ENCODE measurements at places on chromosomes 12 and 14.

DNA sequence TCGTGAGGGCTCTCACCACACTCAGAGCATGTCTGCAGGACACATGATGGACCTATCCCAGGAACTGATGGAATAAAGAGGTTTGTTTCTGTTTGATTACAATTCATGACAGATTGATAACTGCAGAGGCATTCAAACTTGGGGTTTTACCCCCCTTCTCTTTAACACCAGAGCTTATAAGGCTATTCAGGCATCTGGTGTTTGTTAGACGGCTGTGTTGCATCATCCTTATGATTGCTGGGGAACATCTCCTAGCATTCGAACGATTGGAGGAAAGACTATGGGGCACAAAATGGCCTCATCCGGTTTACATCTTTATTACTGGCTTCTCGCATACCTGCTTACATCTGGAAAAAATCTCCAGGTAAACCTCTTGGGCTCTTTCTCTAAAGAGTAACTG, 191.8 kb downstream of the MSRB3 start:
- no peak for DNase-seq

- DNase-seq, result no peak
Observed at GRCh38 chr14:73526036-73526984, 10.6 kb upstream of the ACOT1 start.

GRCh38 chr12:1630133-1630826, 1.2 kb downstream of the WNT5B start:
- DNase-seq, result peak; percentile 58

- DNase-seq, result no peak
Observed at GRCh38 chr14:52031781-52032180, 37.1 kb downstream of the NID2 start.

GRCh38 chr12:132715874-132716273, 5.2 kb downstream of the PGAM5 start:
- no peak for DNase-seq

DNA sequence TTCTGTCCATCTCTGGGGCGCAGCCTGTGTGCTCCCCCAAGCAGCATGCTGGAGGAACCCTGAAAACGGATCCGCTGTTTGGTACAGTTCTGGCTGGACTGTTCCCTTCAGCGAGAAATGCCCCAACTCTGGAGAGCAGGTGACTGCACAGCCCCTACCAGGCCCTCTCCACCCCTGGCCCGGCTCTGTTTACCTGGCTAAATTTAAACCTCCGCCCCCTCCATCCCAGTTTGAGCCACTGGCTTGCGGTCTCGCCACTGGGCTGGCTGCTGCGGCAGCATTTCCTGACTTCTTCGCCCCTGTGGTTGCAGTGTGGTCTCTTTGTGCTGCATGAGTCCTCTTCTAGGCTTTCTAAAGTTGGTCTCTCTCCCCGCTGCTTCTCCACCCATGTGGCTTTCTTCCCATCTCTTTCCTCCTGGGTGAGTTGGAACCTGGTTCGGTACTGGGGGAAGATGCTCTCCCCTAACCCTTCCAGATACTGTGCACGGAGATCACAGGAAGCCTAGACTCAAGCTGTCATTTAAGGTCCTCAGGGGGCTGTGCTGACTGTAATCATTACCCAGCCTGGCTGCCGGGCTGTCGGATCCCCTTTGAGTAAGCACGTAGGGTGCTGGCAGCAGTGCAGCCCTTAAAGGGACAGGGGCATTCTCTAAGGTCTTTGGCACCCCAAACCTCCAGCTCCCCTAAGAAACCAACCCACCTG, 60.6 kb downstream of the FBXL14 start:
- peak; percentile 46 for DNase-seq

DNA sequence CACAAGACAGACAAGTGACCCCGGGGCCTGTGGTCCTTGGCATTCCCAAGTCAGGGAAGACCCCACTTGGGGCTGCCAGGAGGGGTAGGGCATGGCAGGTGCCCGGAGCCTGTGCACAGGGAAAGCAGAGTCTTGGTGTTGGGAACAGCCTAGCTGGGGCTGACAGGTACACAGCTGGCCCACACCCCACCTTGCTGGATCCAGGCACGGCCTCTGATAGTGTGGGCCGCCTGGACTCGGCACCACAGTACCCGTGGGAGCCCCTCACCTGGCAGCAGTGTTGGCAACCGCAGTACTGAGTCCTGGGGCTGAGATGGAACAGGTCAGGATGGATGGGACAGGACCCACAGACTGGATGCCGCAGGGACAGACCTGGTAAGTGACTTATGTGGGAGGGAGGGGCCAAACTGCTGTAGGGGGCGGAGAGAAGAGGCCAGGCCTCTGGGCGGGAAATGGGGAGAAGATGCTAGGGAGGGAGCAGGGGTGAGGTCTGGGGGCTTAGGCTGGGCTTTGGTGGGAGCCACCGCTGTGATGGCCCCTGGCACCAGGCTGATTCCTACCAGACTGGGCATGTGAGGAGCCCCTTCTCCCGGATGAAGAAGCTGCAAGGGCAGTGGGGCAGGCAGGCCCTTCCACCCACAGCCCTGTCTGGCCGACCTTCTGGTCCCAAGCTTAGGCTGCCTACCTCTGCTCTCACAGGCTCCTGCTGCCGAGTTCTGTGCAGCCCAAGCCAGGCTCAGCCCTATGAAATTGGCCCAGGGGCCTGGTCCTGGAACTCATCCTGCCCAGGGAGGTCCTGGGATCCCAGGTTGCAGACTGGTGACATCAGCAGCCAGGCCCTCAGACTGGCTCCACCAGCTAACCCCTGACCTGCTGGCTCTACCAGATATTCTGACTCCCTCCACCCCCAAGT, at the start of gene TGM1:
Gene TGM1, minus strand, starts transcription at position 357 of the 913 bp plus-strand sequence. CDS start 825 bp downstream, outside the sequence.
- no peak for DNase-seq

DNA sequence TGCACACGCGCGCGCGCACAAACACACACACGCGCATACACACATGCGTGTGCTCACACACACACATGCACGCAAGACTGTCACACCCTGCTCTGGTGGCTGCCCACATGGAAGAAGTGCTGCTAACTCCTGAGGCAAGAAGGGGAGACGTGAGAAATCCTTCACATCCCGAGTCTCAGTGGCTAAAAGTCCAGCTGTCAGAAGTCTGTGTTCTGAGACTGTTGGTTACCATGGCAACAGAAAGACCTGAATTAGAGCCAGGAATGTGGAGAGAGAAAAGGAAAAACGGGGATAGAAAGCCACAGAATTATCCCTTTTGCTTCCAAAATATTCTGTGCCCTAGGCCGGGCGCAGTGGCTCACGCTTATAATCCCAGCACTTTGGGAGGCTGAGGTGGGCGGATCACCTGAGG, 71.2 kb downstream of the PPFIBP1 start:
- no peak for DNase-seq

- no peak for DNase-seq
Observed at GRCh38 chr12:89991807-89992590, 283.4 kb upstream of the ATP2B1 start.

All from urothelium cell line (cell line).